ENCODE measurements at places on chromosomes 6 and 20.

GRCh38 chr20:32564921-32565734 is 20.0 kb downstream of the NOL4L start:
- no peak for DNase-seq

DNA sequence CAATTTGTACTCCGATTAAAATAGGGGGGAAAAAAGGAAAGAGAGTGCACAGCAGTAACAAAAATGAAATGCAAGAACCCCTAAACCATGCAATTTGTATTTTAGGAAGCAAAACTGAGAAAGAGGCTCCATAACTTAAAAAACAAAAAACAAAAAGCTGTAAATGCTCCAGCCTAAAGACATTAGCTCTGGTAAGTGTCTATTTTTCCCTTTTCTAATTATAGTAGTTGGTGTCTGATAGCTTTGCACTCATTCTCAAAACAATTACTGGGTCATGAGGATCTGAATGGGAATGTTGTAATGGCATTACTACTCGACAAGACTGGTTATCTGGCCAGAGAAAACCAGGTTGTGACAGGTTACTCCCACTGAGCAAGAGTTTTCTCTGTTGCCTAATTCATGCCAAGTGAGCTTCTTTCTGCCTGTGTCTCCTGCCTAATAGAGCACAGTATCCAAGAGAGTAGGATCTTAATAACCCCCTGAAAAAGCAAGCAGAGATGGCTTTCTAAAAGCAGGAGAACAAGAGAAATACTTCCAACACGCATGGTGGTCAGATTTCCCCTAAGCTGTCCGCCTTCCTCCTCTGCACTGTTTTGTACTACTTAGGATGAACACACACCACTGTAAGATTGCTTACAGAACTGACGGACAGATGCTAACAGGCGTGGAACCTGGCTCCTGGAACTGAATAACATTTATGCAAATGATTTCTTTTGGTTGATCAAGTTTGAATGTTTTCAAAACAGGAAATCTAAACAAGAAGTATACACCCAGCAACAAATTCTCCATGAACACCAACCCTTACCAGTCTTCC is 86.4 kb downstream of the FKBP5 start:
- peak; percentile 82 for DNase-seq

DNA sequence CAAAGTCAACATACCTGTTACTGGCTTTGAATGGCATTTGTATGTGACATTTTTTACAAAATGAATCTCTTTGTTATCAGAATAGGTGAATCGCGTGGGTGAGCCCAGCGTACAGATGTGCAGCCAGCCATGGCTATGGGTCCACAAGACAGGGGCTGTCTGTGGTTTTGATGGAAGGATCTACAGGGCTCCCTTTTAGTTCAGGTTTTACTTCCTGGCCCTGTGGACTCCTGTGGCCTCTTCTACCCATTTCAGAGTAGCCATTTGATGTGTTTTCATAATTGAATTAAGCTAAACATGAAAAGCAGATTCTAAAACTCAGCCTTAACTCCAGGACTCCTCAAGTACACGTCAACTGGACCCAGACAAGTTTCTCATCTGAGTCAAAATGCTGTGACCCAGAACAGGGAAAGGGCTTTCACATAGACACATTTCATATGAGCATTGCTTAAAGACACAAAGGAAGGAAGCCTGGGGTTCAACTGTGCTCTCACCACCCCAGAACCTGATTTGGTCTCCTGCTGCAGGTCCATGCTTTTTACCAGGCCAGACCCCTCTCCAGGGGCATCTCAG is 105.3 kb upstream of the NAA20 start:
- DNase-seq, result no peak

GRCh38 chr6:64254558-64254957 is 619.0 kb downstream of the PHF3 start:
- DNase-seq, result no peak

GRCh38 chr6:141874930-141875602 is 257.7 kb upstream of the GJE1 start:
- peak; percentile 37 for DNase-seq

DNA sequence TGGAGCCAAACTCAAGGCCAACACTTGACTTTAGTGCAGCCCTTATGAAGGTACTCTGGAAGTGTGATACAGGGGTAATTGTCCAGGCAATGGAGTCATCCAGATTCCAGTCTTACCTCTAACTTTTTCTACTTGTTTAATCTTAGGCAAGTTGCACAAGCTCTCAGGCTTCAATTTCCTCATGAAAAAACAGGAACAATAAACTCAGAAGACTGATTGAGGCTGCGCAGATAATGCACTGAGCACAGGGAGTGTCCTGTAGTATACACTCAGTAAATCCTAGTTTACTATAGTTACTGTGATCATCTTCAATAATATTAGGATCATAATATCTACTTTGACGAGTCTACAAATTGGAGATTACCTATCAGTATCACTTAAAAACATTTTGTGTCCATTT is 127.5 kb upstream of the SMLR1 start:
- DNase-seq, result no peak

- peak; percentile 94 for DNase-seq
Measured at GRCh38 chr6:3063733-3064700, 4.3 kb upstream of the RIPK1 start.

DNA sequence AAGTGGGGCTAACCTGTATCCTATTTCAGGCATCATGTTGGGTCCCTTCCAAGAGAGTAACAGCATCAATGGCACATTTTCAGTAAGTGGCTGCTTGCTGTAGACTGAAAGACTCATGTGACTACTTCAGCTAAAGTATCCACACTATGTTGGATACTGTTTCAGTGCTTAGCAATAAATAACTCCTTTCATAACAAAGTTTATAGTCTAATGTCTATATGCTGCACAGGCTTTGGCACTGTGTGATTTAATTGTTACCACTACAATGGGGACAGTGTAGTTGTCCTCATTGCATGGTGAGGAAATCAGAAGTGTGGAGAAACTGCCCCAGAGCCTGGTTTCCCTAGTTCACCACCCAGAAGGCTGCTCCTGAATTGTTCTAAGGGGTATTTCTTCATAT is 318.0 kb upstream of the PTCHD4 start:
- peak; percentile 4 for DNase-seq

- no peak for DNase-seq
Measured at GRCh38 chr20:61112515-61112914, 139.5 kb upstream of the CDH4 start.

GRCh38 chr6:114049367-114049966 is 78.5 kb upstream of the HDAC2 start:
- DNase-seq, result no peak

GRCh38 chr6:109002051-109002697 is 92.5 kb downstream of the SESN1 start:
- peak; percentile 79 for DNase-seq
